ENCODE measurements at places on chromosomes 6 and 20. TPM values are rescaled to one million over a fixed set of nuclear protein-coding genes. Genes with fewer than 3 reads are reported as not detected.
A peak's percentile ranks its signal among the peaks of the same experiment; 100 is the strongest.

The RALY gene
- 147 TPM for total RNA-seq

The LY6G6D gene
- total RNA-seq: not detected

The RNF217 gene
- total RNA-seq: 4.4 TPM

The ARHGAP40 gene
- total RNA-seq: not detected

GRCh38 chr20:38186788-38187221, 21.7 kb upstream of the TGM2 start:
- peak; percentile 89 for DNase-seq

- DNase-seq: no peak
Observed at GRCh38 chr6:159788276-159788675, 1.1 kb downstream of the TCP1 start.

DNA sequence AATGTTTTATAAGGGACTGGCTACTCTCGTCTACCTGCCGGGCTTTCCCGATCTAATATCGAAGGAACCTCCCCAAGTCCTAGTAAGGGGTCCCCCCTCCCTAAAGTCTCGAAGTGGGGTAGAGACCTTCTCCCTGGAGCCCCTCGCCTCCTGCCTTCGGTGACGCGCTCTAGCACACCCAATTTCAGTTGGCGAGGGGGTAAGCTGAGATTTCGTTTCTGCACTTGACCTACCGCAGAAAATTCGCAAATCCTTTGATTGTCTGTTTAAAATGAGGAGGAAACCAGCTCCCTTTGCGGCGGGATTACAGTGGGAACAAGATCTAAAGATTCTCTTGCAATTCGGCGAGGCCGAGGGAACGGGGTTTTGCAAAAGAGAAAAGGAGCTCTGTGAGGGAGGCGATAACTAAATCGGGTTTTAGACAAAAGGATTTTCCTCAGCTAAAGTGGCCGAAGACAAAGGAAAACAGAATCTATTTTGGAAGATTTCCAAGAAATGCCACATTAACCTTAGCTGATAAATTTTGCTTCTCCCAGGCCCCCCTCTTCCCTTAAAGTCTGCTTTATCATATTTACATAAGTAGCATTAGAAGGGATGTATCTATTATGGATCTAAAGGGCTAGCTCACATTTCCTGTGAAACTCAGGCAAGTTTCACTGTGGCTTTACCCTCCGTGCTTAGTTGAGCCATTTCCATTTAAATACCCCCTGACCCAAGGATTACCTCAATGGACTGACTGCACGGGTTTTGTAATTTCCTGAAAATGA, 8.4 kb downstream of the SIM1 start:
- DNase-seq: no peak

DNA sequence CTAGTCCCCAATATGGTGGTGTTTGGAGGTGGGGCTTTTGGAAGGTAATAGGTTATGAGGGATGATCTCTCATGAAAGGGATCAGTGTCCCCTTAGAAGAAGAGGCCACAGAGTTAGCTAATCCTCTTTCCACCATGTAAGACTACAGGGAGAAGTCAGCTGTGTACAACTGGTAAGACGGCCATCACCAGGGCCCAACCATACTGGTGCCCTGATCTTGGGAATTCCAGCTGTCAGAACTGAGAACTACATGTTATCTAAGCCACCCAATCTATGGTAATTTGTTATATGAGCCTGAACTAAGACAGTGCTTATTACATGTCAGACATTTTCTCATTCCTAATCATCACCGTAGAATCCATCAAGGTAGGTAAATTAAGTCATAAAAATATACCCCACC, 77.7 kb upstream of the ZNF217 start:
- no peak for DNase-seq

GRCh38 chr20:35490736-35491181, 35.4 kb downstream of the CEP250 start:
- no peak for DNase-seq

DNA sequence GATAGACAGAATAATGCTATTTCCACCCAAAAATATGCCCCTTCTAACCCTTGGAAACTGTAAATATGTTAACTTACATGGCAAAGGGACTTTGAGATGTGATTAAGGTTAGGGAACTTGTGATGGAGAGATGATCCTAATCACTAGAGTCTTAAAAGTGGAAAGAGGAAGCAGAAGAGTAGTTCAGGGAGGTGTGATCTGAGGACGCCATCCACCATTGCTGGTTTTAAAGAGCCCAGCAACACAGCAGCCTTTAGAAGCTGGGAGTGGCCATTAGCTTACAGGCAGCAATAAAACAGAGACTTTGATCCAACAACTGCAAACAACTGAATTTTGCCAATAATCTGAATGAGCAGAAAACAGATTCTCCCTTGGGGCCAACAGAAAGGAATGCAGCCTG, 30.6 kb downstream of the ZNF311 start:
- no peak for DNase-seq

- no peak for DNase-seq
Observed at GRCh38 chr6:157376706-157377230, 4.2 kb upstream of the ZDHHC14 start.

DNA sequence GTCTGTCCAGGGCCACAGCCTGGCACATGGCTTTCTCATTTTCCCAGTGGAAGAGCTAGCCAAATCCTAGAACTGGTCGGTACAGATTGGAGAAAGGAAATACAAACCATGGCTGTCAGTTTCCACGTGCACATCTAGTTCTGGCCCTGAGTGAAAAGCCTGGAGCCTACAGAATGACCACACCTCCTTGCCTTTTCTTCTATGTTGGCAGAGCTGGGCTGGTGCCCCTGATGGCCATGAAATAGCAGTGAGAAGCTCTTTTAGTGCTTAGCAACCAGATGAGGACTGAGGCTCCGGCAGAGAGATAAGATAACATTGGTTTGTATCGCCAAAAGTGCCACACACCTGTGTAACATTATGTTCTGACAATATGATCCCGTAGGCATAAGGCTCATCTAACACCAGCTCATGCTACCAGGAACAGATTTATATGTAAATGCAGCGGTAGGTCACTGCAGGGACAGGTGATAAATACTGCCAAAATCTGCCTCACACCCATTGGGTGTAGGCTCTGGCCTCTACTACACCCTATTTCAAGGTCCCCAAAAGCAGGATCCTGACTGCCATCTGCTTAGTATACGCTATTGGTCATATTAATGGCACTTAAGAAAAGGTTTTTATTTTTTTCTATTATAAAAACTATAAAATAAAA, 39.9 kb upstream of the TBC1D7 start:
- no peak for DNase-seq

All from A172 (cell line).